ENCODE measurements at places on chromosomes 4 and X.

GRCh38 chr4:173777421-173777820, 247.4 kb upstream of the HAND2 start:
- no peak overlapping the region for H3K27ac ChIP-seq
- no peak overlapping the region for H3K4me3 ChIP-seq
- no peak for DNase-seq
- H3K36me3 ChIP-seq = peaks cover 4% of the 10 kb centered on the region
- H3K4me1 ChIP-seq = no peaks in the 10 kb centered on the region

DNA sequence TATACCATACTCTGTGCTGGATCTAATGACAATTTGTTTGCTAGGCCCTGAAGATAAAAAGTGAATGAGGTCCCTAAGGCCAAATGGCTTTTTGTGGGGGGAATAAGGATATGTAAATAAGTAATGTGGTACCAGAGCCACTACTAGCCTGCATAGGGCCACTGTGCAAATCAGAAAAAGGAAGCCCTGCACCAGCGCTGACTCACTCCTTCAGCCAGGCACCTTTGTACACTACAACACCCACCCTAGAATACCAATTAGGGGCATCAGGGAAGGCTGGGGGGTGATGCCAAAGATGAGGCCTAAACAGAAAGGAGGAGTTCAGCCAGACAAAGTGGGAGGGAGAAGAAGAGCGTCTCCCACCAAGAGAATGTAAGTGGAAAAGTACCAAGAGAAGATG, 122.2 kb downstream of the CAMK2D start:
- no peak for DNase-seq
- H3K4me3 ChIP-seq = no peak overlapping the region
- no peak overlapping the region for H3K27ac ChIP-seq
- H3K36me3 ChIP-seq = no peaks in the 10 kb centered on the region
- peaks cover 2% of the 10 kb centered on the region for H3K27me3 ChIP-seq

- no peak for DNase-seq
- H3K27ac ChIP-seq = no peak overlapping the region
- H3K36me3 ChIP-seq = no peaks in the 10 kb centered on the region
- no peaks in the 10 kb centered on the region for H3K27me3 ChIP-seq
- no peak overlapping the region for H3K4me3 ChIP-seq
- H3K4me1 ChIP-seq = no peaks in the 10 kb centered on the region
Observed at GRCh38 chrX:13380211-13380610, 60.4 kb upstream of the ATXN3L start.

GRCh38 chrX:153064061-153064460, 7.8 kb downstream of the PNMA3 start:
- H3K36me3 ChIP-seq = no peaks in the 10 kb centered on the region
- no peak for DNase-seq
- H3K27me3 ChIP-seq = no peaks in the 10 kb centered on the region
- no peaks in the 10 kb centered on the region for H3K4me1 ChIP-seq
- H3K4me3 ChIP-seq = no peak overlapping the region

DNA sequence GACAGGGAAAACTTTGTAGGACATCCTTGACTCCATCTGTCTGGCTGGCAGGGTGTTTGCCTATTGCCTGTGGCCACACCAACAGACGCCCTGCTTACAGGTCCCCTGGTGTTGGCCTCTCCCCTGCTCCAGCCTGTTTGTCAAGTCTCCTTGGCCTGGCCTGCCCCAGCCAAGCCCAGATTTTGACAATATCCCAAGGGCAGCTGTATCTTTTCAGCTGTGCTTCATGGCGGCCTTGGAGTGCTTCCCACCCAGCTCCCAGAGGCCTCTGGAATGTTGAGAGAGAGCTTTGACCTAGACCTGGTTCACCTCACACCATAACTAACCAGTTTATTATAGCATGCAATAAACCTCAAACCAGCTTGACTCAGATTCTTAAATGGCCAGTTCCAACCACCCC, 204.0 kb upstream of the NHS start:
- no peaks in the 10 kb centered on the region for H3K4me1 ChIP-seq
- H3K36me3 ChIP-seq = no peaks in the 10 kb centered on the region
- H3K27me3 ChIP-seq = peaks cover 4% of the 10 kb centered on the region
- no peak for DNase-seq
- H3K27ac ChIP-seq = no peak overlapping the region

DNA sequence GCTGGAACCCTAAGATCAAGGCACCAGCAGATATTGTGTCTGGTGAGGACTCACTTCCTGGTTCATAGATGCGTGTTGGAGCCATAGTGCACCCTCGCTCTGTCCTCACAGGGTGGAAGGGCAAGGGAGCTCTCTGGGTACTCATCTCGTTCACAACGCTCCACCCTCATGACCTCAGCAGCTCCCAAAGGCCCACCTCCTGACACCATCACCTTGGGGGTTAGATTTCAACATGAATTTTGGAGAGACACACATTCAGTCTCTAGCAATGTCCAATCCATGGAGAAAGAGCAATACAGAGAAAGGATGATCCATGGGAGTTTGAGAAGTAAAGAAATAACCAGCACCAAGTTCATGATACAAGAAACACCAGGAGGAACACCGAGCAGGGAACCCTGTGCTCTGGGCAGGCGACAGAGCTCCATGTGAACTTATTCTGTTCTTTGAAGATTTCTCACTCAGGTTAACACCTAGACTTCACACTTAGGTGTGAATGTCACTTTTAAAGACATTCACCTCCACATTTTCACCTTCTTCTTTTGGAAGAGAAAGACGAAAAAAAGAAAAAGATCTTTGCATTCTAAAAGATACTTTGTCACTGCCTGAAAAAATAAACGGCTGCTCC, 171.8 kb upstream of the FAM9B start:
- peaks cover 9% of the 10 kb centered on the region for H3K27me3 ChIP-seq
- H3K4me1 ChIP-seq = peaks cover 39% of the 10 kb centered on the region
- no peaks in the 10 kb centered on the region for H3K36me3 ChIP-seq
- peak overlapping the region; percentile 79 for H3K27ac ChIP-seq

DNA sequence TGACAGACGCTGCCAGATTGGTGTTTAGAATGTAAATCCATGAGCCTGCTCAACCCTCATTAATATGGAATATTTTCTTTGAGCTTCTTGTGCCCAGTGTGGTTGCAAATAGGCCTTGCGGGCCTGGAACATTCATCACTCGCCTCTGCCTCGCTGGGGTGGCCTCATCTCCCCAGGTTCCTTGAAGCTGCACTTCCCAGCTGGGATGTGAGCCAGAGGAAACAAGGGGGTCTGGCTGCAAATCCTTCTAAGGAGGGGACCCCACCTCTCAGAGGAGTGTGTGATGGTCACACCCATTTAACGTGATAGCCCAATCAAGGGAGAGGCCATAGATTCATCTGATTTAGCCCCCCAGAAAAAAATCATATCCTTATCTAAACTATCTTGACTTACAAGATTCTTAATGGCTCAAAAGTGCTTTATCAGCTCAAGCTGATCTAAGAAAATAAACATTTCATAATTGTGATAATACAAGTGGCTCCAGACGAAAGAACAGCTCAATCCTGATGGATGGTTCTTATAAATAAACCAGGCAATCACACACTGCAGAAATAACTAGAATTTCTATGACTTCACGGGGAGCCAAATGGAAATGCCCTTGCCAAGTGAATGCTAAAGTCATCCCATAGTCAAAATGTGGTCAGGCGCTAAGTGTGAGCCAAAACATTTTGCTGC, 189.9 kb downstream of the PTTG2 start:
- no peak overlapping the region for H3K4me3 ChIP-seq
- H3K36me3 ChIP-seq = peaks cover 6% of the 10 kb centered on the region
- no peak for DNase-seq
- H3K27me3 ChIP-seq = no peaks in the 10 kb centered on the region
- no peak overlapping the region for H3K27ac ChIP-seq

DNA sequence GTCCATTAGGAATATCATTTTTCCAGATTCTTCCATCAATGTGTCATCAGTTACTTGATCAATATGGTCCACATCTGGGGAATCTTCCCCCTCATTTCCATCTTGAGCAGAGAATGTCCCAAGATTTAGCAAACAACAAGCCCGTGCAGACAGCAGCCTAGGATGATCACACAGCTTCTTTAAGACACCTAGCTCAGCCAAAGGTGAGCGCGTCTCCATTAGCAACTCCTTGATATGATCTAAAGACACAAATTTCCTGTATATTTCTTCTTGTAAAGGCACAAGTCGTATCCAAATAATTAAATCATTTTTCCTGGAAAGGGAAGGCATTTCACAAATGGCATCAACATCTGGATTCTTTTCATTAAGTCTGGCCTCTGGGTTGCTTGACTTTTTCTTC, 25.8 kb downstream of the PIN4 start:
- no peak overlapping the region for H3K27ac ChIP-seq
- DNase-seq = no peak
- H3K27me3 ChIP-seq = no peaks in the 10 kb centered on the region
- H3K36me3 ChIP-seq = peaks cover 5% of the 10 kb centered on the region
- no peaks in the 10 kb centered on the region for H3K4me1 ChIP-seq

DNA sequence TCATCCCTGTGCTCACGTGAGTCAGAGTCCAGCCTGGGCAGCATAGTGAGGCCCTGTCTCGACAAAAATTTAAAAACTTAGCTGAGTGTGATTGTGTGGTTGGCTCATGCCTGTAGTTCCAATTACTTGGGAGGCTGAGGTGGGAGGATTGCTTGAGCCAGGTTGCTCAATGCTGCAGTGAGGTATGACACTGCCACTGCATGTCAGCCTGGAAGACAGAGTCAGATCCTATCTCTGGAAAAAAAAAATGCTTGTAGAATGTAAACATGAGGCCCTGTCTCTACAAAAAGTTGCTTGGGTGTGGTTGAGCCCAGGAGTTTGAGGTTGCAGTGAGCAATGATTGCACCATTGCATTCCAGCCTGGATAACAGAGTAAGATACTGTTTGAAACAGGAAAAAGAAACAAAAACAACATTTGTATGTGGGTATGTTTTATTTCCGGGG, 11.3 kb upstream of the YTHDC1 start:
- no peak overlapping the region for H3K4me3 ChIP-seq
- peaks cover 10% of the 10 kb centered on the region for H3K4me1 ChIP-seq
- H3K27me3 ChIP-seq = peaks cover 8% of the 10 kb centered on the region
- H3K36me3 ChIP-seq = no peaks in the 10 kb centered on the region

DNA sequence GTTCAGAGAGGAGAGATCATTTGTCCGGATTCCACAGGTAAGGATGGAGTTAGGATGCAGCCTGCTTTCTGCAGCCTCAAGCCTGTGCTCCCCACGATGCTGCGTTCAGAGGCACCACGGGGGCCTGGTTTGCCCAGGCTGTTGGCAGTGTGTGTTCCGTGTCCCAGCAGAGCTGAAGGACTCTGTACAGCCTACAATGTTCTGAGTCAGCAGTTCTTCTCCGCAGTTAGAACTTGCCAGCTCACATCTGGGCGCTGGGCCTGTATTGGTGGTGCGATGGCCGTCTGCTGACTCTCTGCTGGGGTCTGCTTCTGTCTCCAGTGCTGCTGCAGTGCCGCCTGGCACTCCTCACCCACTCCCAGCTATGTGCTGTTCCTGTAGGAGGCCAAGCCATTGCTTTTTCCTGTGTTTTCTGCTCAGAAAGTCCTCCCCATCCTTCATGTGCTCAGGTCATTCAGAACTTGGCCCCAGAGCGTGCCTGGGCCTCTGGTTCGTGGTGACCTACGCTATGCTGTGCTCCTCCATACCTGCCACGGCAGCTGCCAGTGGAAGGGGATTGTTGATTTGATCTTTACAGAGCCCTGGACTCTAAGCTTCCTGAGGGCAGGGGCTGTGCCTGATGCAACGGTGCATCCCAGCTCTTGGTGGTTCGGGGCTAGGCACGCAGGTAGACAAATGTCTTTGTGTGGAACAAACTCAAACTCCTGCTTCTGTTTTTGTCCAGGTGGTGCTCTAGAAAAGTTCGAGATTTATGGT, 42.6 kb upstream of the TADA2B start:
- H3K27ac ChIP-seq = no peak overlapping the region
- H3K4me3 ChIP-seq = no peak overlapping the region
- DNase-seq = no peak
- H3K27me3 ChIP-seq = peaks cover 2% of the 10 kb centered on the region

All from immature natural killer cell (primary cell).